T-helper 2 cell (primary cell): ENCODE measurements at places on chromosomes 4 and X.

DNA sequence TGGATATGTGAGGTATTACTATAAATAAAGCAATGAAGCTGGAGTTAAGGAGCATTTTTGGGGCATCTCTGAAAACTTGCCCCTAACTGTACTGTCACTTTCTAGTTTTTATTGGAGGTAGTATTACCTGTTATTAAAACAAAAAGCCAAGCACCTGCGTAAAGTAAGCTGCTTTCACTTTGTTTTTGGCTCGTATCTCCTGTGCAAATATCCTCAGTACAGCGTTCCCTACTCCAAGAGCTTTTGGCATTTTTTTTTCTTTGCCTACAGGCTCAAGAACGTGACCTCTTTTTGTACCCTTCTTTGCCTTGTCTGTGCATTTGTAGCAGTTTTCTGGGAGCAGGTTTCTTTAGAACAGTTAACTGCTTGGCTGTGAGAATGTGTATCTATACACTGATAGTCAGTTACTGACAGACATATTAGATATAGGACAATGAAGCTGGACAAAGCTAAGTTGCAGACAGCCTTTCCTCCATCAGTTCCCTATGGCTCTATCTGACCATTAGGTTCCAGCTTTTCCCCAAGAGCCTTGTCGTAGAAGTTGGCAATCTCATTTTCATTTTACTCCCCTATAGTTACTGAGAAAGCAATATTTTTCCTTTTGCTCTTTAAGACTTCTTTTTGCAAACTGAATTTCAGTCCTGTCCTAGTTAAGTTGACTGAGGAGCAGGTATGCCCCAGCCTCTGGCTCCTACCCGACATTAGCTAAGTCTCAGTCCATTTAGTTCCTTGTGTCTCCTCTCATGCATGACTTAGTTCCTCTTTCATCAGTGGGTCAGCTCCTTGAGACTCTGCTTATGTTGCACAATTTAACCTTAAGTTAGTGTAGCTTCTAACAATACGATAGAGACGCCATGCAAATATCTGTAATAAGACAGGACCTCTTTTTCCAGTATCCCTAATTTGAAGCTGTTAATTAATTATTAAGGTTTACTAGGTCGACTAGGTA, 71.5 kb upstream of the HPRT1 start:
- no peak for DNase-seq

GRCh38 chr4:74190332-74190731, 32.4 kb downstream of the MTHFD2L start:
- no peak for DNase-seq

GRCh38 chrX:53795576-53795975, 109.1 kb upstream of the HUWE1 start:
- no peak for DNase-seq

DNA sequence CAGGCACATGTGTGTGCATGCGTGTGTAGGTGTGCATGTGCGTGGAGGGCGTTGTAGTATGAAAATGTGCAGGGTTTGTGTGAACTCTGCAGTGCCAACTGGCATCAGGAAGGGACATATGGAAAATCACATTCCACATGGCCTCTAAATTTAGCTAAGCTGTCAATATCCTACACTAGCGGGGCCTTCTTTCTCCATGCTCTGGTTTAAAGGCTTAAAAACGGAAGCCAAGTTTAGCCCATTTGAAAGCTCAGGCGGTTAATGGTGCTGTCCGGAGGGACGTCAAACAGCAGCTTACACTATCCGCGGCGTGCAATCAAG, 144.1 kb upstream of the NOCT start:
- no peak for DNase-seq

DNA sequence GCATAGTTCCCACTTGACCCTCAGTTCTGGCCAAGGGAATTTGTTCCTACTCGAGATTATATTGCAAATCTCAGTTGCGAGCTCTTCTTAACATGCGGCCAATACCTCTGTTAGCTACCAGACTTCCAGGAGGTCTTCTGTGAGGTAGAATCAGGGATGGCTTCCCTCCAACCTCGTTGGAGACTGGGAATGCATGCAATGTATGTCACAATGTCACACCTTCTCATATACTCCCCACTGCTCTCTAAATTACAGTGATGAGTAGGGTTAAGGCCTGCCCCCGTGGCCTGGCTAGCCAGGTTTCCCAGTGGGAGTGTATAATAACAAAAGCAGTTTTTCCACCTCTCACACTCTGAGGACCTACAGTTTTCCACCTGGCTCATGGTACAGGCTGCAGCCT, 1962.5 kb downstream of the ARAP2 start:
- DNase-seq, result no peak

DNA sequence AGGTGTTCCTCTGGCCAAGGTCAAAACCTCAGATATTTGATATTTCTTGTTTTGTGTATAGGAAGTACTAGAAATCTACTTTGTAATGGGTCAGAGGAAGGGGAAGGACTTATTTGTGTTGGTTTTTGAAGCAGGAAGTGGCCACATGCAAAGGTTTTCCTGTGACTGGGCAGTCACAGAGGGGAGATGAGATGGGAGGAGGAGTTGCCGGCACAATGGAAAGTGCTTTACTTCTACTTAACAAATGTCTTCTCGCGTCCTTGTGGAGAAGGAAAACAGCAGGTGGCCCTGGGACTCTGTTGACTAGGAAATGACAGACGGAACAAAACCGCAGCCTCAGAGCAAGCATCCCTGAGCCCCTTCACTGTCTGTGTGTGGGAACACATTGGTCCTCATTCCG, 46.6 kb downstream of the SHROOM2 start:
- no peak for DNase-seq

- no peak for DNase-seq
Observed at GRCh38 chr4:156584100-156584499, 387.5 kb downstream of the PDGFC start.

- no peak for DNase-seq
Observed at GRCh38 chrX:104112326-104112951, at the start of gene ZCCHC18. ZCCHC18 (plus strand) TSS chrX:104112523; CDS start chrX:104114112, 1,589 bp downstream.

GRCh38 chrX:28981952-28982351, 394.7 kb downstream of the IL1RAPL1 start:
- no peak for DNase-seq
